Ureter (tissue), 1 donor: ENCODE measurements at places on chromosomes 1 and 21.

- DNase-seq = peak; percentile 85
Measured at GRCh38 chr1:153945795-153946621, 510 bp downstream of the DENND4B start.

- DNase-seq = no peak
Measured at GRCh38 chr21:36854391-36854790, 112.1 kb downstream of the HLCS start.

- DNase-seq = peak; percentile 41
Measured at GRCh38 chr1:29639741-29640427, 403.6 kb downstream of the PTPRU start.

GRCh38 chr1:156767879-156768604 is 707 bp downstream of the PRCC start:
- no peak for DNase-seq

- DNase-seq = no peak
Measured at GRCh38 chr1:76012341-76013205, 62.0 kb upstream of the ST6GALNAC3 start.

DNA sequence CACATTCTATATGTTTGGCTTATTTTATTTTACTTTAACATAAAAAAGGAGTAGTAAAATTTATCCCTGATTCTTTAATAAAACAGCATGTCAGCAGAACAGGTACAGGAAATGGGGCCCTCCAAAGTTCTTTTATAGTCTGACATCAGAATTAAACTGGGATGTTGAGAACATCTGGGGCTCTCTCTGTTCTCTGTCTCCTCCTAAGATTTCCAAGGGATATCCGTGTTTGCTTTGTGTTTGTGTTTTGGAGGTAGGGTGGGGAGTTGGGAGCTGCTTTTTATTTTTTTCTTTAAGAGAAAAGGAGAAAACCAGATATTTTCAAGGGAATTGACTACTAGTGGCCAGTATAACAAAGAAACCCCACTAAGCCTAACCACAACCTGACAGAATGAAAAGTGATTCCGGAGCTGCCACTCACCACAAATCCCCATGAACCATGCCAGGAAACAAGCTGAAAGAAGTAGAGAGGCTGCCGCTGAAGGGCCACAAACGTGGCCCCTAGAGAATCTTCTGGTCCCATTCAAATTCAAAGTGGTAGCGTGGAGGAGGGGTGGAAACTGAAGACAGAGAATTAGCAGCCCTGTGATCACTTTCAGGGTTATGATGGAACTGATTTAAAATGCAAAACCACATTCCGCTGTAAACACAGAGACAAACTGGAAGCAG is 369.6 kb upstream of the ADGRL2 start:
- DNase-seq = no peak

GRCh38 chr1:29424266-29424665 is 187.9 kb downstream of the PTPRU start:
- no peak for DNase-seq
